ENCODE measurements at places on chromosomes 4 and X. TPM values are rescaled to one million over a fixed set of nuclear protein-coding genes. Genes with fewer than 3 reads are reported as not detected.

DNA sequence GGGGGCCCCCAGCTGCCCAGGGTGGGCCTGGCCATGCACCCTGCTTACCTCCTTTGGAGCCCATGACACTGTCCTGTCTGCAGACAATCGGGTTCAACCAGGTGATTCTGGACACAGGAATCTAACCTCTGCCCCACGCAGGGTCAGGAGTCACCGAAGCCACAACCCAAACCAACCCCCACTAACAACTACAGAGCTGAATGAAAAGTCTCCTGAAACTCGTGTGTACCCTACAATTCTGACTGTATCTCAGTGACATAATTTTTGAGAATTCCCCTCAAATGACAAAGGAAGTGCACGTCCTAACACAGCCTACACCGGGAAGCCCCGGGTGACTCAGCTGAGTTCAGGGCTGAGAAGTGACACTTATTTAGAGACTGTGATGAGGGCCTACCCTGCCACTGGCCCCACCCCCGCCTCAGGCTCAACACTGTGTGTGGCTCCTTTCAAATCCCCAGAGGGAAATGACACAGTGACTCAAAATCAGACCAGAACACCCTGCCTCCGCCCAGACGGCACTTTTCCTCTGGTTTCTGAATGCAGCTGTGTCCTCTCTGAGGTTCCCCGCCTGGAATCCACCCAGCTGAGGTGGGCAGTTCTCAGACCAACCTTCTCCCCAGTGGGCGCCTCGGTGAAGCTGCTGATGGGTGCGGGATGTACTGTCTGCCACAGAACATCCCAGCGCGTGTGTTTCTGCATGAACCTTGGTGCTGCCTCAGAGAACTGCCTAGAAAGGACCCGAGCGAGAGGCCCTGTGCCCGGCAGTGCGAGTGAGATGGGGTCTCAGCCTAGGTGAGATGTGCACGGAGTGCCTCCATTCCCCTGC, 9.9 kb downstream of the TNIP2 start:
- peak; percentile 93 for ATAC-seq

DNA sequence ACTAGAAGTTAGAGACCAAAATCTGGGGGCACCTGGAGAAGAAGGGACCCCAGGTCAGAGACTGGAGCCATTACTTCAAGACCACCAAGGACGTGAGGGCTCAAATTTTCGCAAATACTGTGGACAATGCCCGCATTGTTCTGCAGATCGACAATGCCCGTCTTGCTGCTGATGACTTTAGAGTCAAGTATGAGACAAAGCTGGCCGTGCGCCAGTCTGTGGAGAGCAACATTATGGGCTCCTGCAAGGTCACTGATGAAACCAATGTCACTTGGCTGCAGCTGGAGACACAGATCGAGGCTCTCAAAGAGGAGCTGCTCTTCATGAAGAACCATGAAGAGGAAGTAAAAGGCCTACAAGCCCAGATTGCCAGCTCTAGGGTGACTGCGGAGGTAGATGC, 101.2 kb downstream of the NCAPG start:
- ATAC-seq, result no peak

- no peak for ATAC-seq
Observed at GRCh38 chr4:94690851-94691254, 66.9 kb upstream of the BMPR1B start.

DNA sequence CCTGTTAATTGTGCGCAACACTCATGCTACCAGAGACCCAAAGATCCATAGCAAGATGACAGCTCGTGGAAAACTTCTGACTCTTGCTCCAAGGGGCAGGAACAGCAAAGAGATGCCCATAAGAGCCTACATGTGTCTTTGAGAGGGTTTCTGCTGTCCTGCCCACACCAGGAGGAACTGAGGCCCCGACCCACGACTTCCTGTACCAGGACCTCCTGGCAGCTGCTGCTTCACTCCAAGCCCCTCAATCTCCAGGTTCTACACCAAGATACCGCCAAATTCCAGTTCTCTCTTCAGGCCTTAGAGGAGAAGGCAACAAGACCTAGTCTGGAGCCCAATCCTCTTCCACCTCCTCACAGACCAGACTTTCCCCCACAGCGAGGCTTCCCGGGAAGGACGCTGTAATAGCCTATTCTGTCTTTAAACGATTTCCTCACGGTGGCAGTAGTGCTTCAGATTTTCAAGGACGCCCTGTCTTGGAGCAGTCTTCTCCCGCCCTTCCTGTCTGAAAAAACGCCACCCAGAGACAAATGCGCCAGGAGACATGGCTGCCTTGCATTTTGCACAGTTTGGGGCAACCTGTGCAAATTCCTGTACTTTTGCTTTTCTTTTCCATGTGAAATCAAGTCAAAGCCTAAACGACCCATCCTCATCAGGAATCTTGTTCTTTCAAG, 230.2 kb upstream of the STK26 start:
- peak; percentile 92 for ATAC-seq

The CCDC149 gene
- total RNA-seq, result 2.7 TPM

The SMR3B gene
- not detected for total RNA-seq

Measured in esophagus mucosa (tissue), 1 donor.